Cerebellar nuclear complex (tissue), 1 donor: ENCODE measurements at places on chromosomes 7 and 10.

- no peak for DNase-seq
Measured at GRCh38 chr10:49135575-49136313, 1.9 kb upstream of the FAM170B start.

DNA sequence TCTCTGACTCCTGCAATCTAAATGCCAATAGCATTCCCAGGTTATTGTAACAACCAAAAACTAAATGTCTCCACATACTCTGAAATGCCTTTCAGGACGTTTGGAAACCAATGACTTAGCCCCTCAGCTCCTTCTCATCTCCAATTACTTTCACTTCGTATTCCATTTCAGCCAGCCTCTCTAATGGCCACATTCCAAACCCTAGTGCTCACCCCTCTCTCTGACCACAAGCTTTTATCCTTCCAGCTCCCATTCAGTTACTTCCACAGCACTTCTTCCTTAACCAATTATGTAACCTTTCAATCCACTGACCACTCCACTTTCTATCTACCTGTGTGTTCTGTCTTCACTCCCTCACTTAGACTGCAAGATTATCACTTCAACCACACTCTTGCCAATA lies 4.3 kb downstream of the NOC3L start:
- no peak for DNase-seq

DNA sequence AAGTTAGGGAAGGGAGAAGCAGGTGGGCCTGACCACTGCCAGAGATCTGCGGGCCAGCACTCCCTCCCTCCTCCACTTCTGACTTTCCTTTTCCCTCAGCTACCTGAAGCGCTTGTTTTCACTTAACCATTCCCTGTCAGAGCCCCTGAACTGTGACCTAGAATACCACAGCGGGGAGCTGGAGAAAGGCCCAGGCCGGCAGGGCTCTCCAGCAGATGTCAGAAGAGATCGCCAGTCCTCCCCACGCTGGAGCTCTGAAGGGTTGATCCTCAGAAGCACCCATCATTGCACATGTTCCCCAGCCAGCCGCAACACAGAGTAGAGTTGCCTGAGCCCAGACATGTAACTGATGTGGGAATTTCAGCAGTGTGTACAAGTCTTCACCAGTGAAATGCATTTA lies 44.4 kb upstream of the GAD2 start:
- DNase-seq, result no peak

GRCh38 chr7:148318102-148318811 lies 272.3 kb upstream of the C7orf33 start:
- DNase-seq, result no peak

DNA sequence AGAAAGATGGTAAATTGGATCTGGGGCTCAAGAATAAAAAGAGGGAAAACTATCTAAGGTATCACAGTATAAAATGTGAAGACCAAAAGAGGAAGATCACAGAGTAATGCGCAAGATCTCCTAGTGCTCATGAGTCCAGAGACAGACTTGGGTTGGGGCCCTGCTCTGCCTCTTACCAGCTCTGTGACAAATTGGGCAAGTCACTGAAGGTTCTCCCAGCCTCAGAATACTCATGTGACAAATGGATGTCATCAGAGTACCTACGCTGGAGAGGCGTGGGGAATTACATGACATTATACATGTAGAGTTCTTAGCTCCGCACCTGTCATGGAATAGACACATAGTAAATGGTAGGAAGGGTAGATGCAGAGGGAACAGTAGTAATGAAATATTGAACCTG lies 124.4 kb downstream of the DOCK4 start:
- DNase-seq, result no peak

GRCh38 chr7:141884539-141885225 lies 31.5 kb upstream of the OR9A4 start:
- no peak for DNase-seq
